ENCODE measurements at places on chromosomes 6 and 20.
A peak's percentile ranks its signal among the peaks of the same experiment; 100 is the strongest.

GRCh38 chr20:61052776-61053442 is 199.2 kb upstream of the CDH4 start:
- no peak for DNase-seq

DNA sequence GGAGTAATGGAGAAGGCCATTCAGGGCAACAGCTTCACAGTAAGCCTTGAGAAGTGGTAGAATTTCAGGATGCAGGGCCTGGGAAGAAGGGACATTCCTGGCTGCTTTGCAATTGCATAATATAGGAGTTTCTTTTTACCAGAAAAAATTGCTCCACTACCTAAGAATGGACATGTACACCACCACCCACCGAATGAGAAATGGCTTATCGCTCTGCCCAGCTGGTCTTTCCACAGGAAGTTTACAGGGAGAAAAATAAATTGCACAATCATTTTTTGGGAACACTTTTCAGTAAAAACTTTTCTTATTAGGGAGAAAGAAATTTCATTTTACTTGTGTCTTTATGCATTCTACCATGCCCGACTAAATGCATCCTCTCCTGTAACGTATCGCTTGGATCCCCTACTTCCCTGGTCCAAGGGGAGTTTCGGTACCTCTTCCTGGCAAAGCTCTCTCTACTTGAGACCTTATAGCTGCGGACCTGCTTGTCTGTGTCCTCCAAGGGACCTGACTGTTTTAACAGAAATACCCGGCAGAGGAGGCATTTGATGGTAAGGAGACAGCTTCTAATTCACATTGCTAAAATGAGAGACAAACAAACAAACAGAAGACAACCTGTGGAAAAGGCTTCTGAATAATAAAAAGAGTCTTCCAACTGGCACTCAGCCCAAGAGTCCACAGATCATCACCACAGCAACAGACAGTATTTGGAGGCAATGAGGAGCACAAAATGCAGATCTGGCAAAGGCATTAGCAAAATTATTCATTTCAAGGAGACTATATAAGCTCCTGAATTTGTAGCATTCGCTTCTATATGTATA is 54.2 kb downstream of the MAP3K5 start:
- DNase-seq, result peak; percentile 33

GRCh38 chr6:15483060-15483459 is 179.8 kb downstream of the DTNBP1 start:
- DNase-seq, result peak; percentile 26

GRCh38 chr6:80553071-80553740 is 446.7 kb downstream of the BCKDHB start:
- no peak for DNase-seq

- no peak for DNase-seq
Observed at GRCh38 chr6:162109480-162110050, 618.0 kb downstream of the PRKN start.

DNA sequence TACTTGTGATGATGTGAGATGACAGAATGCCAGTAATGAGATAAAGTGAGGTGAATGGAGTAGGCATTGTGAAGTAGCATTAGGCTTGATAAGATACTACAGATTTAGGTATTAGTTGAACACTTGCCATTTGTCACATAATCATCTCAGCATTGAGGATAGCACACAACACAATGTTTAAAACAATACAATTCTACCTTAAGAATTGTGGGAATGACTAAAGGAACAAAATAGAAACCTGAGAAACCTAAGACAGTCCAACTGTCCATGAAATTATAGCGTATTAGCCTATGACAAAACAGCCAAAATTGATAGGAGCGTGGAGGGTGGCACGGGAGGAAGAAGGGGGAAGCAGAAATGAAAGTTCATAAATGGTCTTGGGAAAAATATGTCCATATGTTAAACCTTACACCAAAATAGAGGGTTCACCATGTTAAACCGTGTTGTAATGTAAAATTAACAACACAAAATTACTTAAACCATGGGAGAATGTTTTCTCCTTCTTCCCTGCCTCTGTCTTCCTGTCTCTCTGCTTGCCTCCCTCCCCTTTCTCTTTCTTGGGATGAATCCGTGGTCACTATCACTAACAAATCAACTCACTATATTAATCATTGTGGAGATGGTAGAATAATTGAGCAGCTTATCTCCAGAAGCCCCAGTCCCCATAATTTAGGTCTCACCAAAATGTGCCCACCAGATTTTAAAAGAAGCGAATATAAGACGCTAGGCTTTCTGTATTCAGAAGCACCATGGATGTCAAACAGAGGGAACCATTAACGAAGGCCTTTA is 33.0 kb upstream of the HFE start:
- no peak for DNase-seq

DNA sequence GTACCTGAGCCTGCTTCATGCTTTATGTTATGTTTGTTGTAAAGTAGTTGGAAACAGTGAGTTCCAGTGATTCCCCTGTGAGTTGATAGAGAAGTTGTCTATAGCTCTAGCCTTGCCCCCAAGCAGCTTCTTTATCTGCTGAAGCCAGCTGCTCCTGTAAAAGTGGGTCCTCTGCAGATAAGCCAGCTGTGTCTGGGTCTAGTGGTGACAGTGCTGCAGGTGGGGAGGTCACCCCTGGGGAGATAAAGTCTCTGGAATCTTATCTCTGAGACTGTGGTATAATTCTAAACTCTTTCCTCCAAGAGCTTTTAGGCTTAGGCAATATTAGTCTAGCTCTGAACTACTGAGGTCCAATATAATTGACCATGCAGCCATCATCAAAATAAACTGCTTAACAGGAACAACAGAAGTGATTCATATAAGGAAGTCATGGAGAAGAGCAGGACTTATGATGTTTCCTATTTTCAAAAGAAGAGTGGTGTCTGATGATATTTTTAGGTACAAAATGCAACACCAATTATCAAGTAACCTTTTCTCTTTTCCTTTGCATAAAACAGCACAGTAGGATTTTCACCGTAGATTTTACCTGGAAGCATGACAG is 44.2 kb upstream of the TMEM217 start:
- peak; percentile 95 for DNase-seq

- DNase-seq, result no peak
Observed at GRCh38 chr6:79504372-79504771, 32.9 kb downstream of the LCA5 start.

DNA sequence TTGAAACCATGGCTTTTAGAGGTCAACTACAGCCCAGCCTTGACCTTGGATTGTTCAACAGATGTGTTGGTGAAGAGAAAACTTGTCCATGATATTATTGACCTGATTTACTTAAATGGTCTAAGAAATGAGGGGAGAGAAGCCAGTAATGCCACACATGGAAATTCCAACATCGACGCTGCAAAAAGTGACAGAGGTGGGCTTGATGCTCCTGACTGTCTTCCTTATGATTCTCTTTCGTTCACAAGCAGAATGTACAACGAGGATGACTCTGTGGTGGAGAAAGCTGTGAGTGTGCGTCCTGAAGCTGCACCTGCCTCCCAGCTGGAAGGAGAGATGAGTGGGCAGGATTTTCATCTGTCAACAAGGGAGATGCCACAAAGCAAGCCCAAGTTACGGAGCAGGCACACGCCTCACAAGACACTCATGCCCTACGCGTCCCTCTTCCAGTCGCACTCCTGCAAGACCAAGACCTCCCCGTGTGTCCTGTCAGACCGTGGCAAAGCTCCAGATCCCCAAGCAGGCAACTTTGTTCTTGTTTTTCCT is 16.2 kb downstream of the TTLL2 start:
- no peak for DNase-seq

- DNase-seq, result no peak
Observed at GRCh38 chr20:35702824-35703695, 3.9 kb downstream of the ROMO1 start.

GRCh38 chr20:9236458-9236857 is 167.6 kb downstream of the PLCB4 start:
- no peak for DNase-seq

- DNase-seq, result no peak
Observed at GRCh38 chr6:20068421-20068988, 143.8 kb downstream of the MBOAT1 start.

DNA sequence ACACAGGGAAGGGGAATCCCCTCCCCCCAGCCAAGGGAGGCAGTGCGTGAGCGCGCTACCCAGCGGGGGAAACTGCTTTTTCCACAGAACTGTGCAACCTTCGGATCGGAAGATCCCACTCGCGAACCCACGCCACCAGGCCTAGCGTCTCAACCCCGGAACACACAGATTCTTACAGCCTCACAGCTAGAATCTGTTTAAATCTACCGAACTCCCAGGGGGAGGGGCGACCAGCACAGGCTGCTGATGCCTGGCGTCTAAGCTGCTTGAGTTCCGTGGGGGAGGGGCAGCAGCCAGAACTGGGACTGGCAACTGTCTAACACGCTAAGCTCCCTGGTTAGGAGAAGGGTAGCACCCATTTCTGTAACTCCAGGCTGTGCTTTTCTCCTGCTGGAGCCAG is 217.3 kb upstream of the TENT5A start:
- DNase-seq, result no peak
